Colonic mucosa (tissue), 4 donors: ENCODE measurements at places on chromosomes 6 and 20.

GRCh38 chr6:53830366-53830765 lies 35.6 kb downstream of the LRRC1 start:
- no peak for DNase-seq

DNA sequence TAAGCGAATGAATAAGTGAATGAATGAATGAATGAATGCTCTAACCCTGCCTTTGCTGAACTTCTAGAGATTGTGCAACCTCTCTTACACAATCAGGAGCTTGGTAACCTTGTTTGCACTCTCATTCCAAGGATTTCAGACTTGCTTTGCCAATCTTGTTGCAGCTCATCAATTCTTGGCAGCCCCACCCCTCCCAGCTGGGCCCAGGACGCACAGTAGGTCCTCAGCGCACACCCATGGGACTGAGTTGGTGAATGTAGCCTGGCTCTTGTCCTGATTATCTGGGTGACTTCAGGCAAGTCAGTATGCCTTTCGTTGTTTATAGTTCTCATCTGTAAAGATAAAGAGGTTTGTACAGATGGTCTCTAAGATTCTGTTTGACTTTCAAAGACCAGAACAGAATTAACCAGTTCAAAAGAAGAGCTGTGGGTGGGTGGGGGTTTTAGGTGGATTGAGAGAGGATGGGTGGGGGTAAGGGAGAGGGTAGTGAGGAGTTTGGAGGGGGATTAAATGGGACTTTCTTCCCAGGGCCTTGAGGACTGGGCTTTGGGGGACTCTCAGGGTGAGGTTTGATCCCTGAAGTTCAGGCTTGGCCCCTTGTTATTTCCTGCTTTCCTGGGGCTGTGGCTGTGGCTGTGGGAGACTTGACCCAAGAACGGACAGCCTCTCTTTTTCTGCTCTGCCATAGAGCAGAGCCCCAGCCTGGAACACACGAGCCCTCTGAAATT lies 33.2 kb downstream of the VEGFA start:
- no peak for DNase-seq

- DNase-seq: no peak
Measured at GRCh38 chr6:131490441-131490840, 82.6 kb upstream of the ARG1 start.

- no peak for DNase-seq
Measured at GRCh38 chr6:32076321-32076809, 32.8 kb downstream of the TNXB start.

DNA sequence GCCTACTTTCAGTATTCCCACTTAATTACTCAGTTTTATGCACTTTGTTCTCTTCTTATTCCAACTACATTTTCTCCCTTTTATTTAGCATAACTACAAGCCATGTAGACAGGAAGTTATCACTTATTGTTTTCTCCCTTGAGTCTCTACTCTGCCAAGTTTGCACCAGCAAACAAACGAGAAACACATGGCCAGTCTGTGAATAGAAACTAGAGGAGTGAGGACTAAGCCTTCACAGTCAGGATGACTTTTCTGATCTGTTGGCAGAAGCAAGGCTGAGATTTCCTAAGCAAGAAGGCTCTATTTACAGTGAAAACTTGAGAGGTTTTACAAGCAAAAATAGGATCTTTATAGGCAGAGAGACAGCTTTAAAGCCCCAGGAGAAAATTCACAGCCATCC lies 69.8 kb upstream of the TINAG start:
- DNase-seq: no peak

DNA sequence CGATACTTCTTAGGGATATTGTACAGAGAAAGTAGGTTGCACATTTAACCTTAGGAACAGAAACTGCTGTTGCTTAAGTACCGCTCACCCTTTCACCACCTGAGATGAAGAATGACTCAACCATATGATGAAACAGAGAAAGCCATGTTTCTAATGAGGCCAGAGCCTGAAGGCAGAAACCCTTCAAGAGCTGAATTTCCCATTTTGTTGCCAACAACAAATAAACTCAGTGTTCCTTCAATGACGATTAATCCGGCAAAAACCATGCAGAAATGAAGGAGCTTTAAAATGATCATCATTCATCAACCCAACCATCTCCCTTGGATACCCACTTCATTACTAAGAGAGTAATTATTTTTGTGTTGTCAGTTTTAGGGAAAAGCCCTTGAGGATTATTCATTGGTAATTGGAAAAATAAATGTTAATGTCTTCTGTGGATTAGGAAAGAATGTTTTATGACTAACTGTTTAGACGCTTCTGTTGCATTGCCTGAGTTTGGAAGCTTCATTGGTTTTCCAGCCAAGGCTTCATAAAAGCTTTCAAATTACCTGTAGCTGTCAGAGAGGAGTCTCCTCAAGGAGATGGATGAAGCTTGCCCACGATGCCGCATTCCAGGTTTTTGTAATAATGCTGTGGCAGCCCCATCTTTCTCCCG lies 112.1 kb upstream of the IYD start:
- no peak for DNase-seq
